ENCODE measurements at places on chromosomes 6 and 20. TPM values are rescaled to one million over a fixed set of nuclear protein-coding genes. Genes with fewer than 3 reads are reported as not detected.

GRCh38 chr6:165227644-165228329 is 81.6 kb downstream of the C6orf118 start:
- DNase-seq = no peak

- no peak for DNase-seq
Observed at GRCh38 chr6:17984812-17985670, 2.4 kb downstream of the KIF13A start.

GRCh38 chr20:1005452-1006027 is 3.4 kb upstream of the RSPO4 start:
- DNase-seq = peak; percentile 43

DNA sequence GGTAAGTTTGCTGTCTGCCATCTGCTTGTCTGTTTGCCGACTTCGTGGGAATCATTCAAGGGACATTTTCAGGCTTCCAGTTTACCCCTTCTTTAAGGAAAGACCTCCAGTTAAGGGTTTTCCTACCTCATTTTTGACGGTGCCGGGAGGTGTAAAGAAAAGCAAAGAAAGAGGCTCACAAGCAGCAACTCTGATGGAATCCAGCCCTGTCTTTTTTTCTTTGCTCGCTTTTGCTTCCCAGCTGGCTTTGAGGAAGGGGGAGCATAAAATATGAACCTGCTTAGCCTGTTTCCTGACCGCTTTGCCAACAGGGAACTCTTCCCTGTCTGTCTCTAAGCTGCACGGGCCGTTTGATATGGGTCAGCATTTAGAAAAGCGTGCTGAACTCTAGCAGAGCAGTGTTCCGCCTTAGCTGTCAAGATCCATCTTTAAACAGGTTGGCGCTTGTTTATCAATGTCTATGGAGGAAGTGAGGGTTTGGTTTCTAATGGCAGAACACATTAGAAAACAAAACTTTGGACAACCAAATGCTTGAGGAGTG is 13.8 kb downstream of the SYTL3 start:
- DNase-seq = no peak

DNA sequence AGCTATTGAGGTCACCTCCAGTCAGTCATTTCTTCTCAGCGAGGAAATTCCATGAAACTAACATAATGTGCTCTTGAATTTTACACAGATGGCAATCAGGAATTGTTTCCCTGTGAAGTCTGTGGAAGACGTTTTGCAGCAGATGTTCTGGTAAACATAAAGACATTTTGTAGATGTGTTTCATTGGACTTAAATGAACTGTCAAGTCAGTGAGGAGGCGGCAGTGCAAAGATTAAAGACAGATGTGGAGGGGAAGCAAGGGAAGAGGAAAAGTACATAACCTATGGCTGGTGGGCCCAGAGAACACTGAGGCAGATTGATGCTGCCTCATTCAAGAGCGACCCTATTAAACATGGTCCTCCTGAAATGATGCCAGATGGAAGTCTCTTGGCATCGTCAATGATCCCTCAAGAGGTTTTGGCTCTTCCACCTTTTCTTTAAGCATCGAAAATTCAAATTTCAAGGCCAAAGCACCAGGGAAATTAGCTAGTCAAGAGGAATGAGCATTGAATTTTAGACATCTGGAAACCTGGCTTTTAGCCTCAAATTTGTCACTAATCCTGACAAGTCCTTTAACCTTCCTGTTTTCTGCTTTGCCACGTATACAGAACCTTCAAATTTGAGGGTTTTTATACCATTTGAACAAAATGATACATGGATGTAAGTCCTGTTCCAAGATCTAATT is 20.1 kb downstream of the ZC2HC1B start:
- DNase-seq = no peak

DNA sequence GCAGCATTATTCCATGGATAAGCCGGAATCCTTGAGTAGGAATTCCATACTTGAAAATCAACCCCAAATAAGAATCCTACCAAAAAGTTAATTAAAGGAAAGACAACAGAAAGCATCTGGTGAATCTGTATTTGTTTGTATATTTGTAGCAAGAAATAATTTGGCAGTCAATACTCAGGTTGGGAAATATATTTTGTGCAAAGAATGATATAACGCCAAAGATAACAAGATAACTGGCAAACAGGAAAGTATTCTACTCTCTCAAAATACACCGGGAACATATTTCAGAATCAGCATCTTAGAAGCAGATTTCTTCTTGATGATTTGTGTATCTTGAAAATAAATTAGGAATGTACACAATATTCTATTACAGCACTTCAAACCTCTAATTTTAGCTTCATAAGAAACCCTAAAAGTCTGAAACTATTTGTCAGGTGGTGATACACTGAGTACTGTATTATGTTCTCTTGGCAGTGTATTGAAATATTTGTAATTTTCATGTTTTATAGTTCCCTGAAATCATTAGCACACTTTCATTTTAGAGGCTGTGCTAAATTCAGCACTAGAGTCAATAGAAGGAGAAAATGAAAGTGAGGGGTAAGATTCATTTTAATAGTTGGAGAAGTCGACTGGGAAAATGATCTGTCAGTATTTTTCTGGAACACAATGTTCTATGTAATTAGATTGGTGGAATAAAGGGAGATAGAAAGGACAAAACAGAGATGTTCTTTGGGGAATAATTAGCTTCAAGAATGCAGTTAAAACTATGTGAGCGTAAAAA is 879.7 kb upstream of the GJE1 start:
- no peak for DNase-seq

GRCh38 chr20:36775826-36776225 is 2.3 kb upstream of the DSN1 start:
- DNase-seq = no peak

DNA sequence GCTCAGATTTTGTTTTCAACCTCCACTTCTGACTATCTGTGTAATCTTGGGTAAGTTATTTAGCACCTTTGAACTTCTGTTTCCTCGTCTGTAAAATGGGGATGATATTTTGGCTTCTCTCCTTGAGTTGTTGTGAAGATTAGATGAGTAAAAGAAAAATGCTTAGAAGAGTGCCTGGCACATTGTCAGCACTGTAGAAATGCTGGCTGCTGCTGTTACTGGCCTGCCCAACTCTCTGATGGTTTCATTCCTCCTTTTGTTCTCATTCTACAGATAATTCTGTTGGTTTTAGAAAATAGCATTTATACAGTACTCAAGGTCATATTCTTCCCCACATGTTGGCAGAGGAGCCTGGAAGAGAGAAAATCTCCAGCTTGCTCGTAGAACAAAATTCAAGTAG is 547.2 kb upstream of the JAG1 start:
- DNase-seq = no peak

GRCh38 chr20:32562495-32562911 is 22.6 kb downstream of the NOL4L start:
- DNase-seq = no peak

- peak; percentile 29 for DNase-seq
Observed at GRCh38 chr6:134741200-134741536, 208.7 kb downstream of the ALDH8A1 start.

CLDN20 gene
- not detected for total RNA-seq

C6orf163 gene
- 8.2 TPM for total RNA-seq

SAPCD1 gene
- 3.7 TPM for total RNA-seq

RUNX2 gene
- total RNA-seq = not detected

WFDC10B gene
- not detected for total RNA-seq

CENPW gene
- total RNA-seq = 13.0 TPM
